ENCODE measurements at places on chromosomes 13 and 19.

GRCh38 chr13:76418404-76418803 is 467.8 kb downstream of the KCTD12 start:
- no peak for DNase-seq

DNA sequence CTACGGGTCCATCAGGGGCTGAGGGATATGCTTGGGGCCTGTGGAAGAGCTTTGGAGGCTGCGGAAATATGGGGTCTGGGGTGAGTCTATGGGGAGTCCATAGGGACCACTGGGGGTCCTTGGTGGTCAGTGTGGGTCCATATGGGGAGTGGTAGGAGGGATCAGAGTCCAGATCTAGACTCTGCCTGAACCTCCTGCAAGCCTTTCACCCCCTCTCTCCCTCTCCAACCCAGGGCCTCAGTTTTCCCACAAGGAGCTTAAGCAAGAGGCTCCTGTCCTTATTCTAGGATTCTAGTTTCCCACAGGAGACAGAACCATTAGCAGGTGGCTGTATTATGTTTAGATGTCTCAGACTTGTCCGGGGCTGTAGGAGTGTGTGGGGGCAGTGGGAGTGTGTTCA is 161.9 kb upstream of the TSHZ3 start:
- DNase-seq: no peak

DNA sequence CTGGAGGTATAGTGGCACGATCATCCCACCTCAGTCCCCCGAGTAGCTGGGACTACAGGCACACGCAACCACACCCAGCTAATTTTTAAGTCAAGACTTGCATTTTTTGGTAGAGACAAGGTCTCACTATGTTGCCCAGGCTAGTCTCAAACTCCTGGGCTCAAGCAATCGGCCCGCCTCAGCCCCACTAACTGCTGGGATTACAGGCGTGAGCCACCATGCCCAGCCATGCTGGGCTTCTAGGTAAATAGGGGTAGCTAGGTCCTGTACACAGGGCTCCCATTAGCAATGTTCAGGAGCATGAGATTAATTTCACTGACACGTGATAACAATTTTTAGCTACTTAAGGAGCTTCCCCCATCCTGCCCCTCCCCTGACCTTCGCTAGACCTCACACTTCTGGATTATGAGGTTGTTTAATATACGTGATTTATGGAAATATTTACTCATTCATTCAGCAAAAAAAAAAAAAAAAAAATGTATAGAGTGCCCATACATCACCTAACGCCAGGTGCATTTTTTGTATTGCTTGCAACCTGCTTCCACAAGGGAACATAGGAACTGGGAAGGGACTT is 19.2 kb downstream of the TMEM272 start:
- DNase-seq: no peak

DNA sequence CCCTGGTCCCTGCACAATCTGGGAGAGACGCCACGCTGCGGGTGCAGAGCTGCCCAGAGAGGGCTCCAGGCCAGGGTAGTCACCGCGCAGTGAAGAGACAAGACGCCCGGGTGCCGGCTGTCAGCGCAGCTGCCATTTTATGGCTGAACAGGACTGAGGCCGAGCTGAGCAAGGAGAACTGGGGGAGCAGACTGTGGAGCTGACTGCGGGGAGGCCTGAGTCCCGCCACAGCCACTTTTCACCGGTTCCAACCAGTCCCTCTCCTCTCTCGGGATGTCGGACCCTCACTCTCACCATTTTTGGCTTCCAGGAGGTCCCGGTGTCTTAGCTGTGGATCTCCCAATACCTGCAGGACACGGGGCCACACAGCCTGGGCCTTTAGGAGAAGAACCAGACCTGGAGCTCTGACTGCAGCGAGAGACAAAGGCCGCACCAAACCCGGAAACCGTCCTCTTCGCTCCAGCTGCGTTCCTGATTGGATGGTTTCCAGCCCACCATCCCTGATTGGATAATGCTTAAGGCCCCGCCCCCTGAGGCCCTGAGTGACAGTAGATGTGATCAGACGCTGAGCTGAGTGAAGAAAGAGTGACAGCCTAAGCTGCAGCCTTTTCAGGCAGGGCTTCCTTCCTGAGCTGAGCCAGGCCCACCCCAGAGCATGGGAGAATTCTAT is at the start of gene ZNF626:
TSS of gene ZNF626 (minus strand) at position 422 of the 670 bp plus-strand sequence. CDS start at position 297, 125 bp downstream.
- peak; percentile 74 for DNase-seq

GRCh38 chr13:68551701-68552522 is 1321.8 kb upstream of the PCDH9 start:
- DNase-seq: no peak

DNA sequence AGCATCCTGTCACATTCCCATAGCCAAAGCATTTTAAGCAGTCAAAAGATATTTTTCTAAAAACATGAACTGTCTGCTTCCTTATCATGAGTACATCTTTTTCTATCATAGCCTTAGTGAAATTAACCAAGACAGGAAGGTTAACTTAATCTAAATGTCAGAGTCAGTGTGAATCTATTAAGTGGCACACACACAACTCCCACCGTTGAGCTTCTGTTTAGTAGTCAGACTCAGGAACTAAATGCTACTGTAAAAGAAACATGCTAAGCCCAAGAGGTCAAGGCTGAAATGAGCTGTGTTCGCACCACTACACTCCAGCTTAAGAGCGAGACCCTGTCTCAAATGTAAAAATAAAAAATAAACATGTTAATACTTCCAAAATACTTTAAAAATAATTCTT is 7.7 kb upstream of the POU4F1 start:
- no peak for DNase-seq

DNA sequence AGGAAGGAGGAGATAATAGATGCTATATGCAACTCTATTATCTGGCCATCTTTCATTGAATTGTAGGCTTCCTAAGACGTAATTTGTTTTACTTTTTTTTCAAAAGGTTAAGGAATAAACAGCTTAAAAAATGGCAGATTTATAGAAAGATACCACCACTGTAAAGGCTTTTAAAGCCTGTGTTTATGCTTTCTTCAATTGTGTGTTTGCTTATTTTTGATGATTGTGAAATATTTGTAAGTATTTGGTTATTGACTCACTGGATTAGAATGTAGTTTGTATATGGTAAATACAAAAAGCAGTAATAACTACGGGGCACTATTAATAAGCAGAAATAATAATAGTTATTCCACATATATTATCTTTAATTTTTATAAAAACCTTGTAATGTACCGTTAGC is 437.9 kb downstream of the KLF5 start:
- no peak for DNase-seq

GRCh38 chr19:48859711-48860572 is 8.5 kb downstream of the PLEKHA4 start:
- DNase-seq: no peak

GRCh38 chr19:50204081-50204428 is 633 bp downstream of the MYH14 start:
- DNase-seq: no peak

DNA sequence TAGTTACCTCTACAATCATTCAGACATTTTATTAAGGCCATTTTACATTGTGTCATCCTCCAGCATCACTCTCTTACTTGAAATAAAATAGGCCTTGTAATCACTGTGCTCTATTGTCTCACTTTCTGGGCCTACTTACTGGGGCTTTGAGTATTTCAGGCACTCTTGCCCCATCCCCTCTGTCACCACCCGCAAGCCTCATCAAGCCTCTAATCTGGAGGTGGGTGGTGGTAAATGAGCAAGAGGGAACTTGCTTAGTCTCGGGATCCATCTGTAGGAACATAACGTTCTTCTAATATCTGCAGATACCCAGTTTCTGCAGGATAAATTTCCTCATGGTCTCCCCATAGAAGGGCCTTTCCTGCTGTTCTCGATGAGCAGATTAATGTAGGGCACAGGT is 19.4 kb upstream of the GPR18 start:
- DNase-seq: no peak

- DNase-seq: peak; percentile 35
Measured at GRCh38 chr19:17052439-17052838, 22.8 kb downstream of the HAUS8 start.

- no peak for DNase-seq
Measured at GRCh38 chr13:44971656-44972595, 17.3 kb downstream of the NUFIP1 start.
